Activated T-helper 1 cell treated with Interleukin-2 at 50 U/mL for 16 hours (primary cell): ENCODE measurements at places on chromosomes 4 and X.

GRCh38 chrX:1658071-1658491 is 43.2 kb downstream of the ASMT start:
- no peak for DNase-seq

DNA sequence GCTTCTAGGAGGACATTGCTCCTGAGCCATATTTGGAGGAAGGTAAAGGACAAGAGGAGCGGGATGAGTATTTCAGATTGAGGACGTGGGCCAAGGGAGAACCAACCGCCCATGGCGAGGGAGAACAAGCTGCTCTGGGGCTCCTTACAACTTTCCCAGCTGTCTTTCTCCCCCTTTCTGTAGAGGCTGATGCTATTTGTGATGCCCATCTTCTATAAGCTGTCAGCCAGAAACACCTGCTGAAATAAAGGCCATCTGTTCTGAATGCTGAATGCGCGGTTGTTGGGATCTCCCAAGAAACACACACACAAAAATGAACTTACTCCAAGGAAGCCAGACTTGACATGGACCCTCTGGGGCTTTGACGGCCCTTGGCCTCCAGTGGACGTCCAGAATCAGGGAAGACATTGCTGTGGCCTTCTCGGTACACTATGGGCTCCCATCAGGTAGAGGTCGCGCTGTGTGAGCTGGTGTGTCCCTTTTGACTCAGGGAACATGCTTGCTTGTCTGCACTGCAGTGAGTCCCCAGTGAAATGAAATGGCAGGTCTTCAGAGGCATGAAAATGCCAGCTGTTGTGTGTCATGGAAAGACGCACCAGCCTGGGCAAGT is 30.9 kb downstream of the RWDD4 start:
- no peak for DNase-seq

DNA sequence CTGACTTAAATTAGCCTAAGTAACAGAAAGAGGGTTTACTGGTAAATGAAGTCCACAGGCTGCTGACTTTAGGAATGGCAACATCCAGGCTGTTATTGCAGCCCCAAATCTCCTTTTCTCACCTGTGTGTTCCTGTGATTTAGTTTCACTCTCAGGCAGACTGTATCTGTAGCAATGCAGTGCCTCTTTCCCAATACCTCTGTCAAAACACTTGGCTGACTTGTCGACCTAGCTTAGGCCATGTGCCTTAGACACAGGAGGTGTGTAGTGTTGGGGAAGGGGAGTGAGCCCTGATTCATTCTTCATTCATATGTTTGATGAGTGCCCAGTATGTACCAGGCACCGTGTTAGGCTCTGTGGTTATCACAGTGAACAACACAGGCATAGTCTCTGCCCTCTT is 46.9 kb downstream of the JADE3 start:
- no peak for DNase-seq

DNA sequence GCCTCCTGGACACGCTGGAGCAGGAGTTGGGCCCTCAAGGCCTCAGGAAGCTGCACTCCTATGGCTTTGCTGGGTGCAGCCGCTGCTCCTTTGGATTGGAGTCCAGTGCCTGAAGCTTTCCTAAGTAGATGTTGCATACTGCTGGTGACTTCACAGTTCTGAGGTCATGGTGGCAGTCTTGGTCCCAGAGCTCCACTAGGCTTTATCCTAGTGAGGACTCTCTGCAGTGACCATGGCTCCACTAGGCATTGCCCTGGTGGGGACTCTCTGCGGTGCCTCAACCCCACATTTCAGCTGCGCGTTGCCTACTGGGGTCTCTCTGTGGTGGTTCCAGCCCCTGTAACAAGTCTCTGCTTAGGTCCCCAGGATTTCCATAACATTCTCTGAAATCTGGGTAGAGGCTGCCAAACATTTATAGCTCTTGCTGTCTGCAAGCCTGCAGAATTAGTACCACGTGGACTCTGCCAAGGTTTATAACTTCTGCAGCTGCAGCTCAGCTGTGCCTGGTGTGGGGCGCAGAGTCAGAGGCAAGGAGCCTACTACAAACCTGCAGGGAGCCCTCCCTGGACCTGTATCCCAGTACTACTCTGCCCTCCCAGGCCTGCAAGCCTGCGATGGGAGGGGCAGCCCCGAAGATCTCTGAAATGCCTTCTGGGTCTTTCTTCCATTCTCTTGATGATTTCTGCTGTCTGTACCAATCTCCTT is 46.0 kb upstream of the NFKB1 start:
- DNase-seq, result no peak

GRCh38 chr4:54548098-54548620 is 109.6 kb upstream of the KIT start:
- no peak for DNase-seq

- DNase-seq, result no peak
These were observed 644.1 kb downstream of the MID1IP1 start for GRCh38 chrX:39445336-39445735.

DNA sequence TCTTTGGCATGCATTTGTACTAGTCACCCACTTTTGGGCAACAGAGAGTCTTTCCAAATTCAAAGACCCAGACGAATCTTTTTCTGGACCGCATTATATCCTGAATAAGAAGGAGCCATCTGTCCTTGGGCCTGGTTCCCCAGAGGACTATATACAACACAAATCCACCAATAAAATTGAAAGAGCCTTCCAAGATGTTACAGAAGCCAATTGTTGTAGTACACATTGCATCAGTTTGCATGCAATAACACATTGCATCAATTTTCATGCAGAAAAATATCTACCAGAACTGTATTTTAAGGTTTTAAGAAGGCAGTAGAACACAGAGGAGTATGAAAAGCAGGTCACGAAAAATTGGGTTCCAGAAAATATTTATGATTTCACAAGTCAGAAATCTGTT is 203.2 kb downstream of the HTR2C start:
- no peak for DNase-seq

- no peak for DNase-seq
These were observed 66.7 kb upstream of the PRPS1 start for GRCh38 chrX:107561468-107562215.

- DNase-seq, result no peak
These were observed 868.9 kb downstream of the PDHA2 start for GRCh38 chr4:96708766-96709165.

GRCh38 chr4:6601661-6602250 is 26.8 kb downstream of the MAN2B2 start:
- no peak for DNase-seq
